ENCODE measurements at places on chromosomes 6 and 20.
A peak's percentile ranks its signal among the peaks of the same experiment; 100 is the strongest.

DNA sequence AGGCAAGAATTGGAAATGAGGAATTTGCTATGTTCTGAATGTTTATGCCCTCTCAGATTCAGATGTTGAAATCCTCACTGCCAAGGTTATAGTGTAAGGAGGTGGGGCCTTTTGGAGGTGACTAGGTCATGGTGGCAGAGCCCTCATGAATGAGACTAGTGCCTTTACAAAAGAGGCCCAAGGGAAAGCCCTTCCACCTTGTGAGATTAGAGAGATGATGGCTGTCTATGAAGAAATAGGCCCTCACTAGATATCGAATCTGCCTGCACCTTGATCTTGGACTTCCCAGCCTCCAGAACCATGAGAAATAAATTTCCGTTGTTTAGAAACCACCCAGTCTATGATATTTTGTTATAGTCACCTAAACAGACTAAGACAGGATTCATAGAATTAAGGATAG lies 10.4 kb downstream of the ASIP start:
- no peak for DNase-seq

DNA sequence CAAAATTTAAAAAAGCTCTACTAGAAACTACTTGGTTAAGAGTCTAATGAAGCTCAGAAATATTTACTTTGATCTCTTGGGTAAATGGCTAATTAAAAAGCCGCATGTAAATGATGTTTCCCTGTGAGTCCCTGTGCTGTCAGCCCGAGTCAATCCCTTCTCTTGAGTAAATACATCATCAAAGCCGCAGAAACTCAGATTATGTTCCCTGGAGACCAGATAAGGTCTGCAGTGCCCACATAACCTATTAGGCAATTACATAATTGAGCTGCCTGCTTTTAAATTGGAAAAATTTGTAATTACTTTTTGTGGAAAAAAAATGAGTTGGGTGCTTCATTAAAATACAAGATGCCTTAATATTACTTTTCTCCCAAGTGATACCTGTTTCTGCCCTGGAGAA lies 83.1 kb downstream of the KIZ start:
- DNase-seq, result no peak

DNA sequence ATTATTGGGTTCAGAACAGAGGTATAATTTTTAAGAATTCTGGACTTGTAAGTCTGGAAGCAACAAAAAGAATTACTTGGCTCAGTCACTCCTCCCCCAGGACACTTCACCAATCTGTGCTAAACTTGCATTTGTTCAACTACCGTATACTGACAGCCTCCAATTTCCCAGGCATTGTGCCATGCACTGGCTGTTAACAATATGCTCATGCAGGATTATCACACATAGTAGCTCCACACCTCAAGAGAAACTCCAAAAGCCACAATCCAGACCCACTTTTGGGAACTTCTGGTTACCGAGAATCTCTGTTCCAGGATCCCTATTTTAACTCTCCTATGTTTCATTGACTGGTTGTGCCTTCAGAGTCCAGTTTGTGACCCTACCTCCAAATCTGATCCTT lies 7.7 kb downstream of the ADGRF1 start:
- DNase-seq, result no peak

GRCh38 chr6:53281518-53282215 lies 67.1 kb downstream of the ELOVL5 start:
- DNase-seq, result no peak

GRCh38 chr6:168670401-168670985 lies 229.5 kb downstream of the SMOC2 start:
- no peak for DNase-seq

DNA sequence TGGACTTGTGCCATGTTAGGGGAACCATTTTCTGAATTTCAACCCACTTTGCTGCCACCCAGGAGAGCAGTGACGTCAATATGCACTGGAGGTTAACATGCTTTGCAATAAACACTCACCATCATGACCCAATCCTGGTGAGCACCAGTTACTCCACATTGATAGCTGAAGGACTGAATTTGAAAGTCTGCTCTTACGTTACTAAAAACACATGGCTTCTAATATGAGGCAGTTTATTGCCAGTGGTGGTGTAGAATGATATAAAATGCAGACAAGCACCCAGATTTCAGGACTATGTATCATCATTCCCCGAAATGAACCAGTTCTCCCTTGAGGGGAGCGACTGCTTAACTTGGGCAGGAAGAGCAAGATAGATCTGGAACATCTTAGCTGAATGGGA lies 23.8 kb downstream of the RFPL4B start:
- DNase-seq, result no peak

GRCh38 chr20:59949911-59950310 lies 8.3 kb upstream of the CDH26 start:
- DNase-seq, result no peak

DNA sequence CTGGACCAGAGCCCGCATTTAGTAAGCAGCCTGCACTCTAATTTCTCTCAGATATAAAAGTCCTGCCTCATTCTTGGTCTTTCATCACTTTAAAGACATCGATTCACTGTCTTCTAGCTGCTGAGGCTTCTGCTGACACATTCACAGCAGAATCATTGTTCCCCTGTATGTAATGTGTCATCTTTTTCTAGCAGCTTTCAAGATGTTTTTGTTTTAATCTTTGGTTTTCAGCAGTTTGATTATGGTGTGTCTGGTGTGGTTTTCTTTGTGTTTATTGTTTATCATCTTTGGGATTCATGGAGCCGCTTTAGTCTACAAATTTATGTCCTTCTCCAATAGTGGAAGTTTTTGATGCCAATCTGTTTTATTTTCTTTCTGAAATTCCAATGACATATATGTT lies 157.3 kb upstream of the STMND1 start:
- DNase-seq, result no peak

DNA sequence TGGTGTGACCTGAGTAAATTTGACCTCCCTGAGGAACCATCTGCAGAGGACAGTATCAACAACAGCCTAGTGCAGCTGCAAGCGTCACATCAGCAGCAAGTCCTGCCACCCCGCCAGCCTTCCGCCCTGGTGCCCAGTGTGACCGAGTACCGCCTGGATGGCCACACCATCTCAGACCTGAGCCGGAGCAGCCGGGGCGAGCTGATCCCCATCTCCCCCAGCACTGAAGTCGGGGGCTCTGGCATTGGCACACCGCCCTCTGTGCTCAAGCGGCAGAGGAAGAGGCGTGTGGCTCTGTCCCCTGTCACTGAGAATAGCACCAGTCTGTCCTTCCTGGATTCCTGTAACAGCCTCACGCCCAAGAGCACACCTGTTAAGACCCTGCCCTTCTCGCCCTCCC lies 24.3 kb downstream of the GTSF1L start:
- no peak for DNase-seq

GRCh38 chr20:56630506-56631317 lies 1.6 kb downstream of the TFAP2C start:
- no peak for DNase-seq

GRCh38 chr6:113763876-113764275 lies 93.3 kb upstream of the MARCKS start:
- DNase-seq, result peak; percentile 93

DNA sequence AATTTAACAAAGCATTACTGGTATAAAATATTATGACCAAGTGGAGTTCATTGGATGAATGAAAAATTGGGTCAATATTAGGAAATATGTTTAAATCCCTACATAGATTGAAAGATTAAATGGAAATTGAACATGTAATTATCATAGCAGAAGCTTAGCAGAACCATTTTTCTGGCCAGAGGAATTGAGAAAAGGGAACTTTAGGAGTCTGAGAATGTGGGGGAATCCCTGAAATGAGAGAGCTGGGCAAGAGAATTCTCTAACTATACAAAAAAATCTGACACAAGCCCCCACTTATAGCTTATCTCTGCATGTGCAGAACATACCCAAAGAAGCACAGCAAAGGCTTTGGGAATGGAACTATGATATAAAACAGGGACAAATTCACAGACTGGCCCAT lies 67.4 kb upstream of the ARHGAP18 start:
- DNase-seq, result peak; percentile 39

All from inflammatory macrophage treated with lipopolysaccharide for 1 hour (primary cell).